Ammon's horn (tissue), 1 donor: ENCODE measurements at places on chromosomes 7 and 10.

DNA sequence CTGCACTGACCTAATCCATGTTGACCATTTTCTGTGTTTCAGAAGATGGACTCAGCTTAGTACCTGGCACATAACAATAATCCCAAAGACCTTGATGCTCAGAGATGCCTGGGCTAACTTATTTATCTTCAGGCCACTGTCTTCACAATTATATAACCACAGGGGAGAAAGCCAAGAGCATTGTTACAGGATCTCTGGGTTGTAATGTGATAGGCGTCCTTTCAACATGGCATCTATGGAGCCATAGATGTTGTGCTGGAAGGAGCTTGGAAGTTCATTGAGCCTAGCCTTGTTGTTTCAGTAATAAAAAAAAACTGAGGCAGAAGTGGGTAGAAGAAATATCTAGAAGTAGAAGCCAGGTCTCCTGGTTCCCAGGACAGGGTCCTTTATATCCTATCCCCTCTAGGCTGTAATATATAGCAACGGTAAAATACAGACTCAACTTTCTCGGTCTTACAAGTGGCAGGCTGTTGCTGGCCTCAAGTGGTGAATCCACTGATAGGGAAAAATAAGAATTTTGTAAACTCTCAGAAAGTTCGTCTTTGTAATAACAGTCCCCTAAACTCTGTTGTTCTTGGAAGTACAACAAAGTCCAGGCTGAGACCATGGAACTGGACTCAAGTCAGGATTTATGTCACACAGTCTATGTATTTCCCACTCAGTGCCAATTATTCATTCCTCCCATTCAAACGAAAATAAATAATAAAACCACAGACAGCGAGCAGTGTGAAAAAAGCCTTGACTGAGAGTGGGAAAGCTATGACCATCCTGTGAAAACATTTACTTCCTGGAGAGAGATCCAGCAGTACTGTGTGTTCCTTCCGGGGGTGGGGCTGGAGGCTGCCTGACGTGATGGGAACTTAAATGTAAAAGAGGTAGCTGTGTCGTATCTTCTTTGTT, 277.6 kb downstream of the REEP3 start:
- peak; percentile 8 for DNase-seq

DNA sequence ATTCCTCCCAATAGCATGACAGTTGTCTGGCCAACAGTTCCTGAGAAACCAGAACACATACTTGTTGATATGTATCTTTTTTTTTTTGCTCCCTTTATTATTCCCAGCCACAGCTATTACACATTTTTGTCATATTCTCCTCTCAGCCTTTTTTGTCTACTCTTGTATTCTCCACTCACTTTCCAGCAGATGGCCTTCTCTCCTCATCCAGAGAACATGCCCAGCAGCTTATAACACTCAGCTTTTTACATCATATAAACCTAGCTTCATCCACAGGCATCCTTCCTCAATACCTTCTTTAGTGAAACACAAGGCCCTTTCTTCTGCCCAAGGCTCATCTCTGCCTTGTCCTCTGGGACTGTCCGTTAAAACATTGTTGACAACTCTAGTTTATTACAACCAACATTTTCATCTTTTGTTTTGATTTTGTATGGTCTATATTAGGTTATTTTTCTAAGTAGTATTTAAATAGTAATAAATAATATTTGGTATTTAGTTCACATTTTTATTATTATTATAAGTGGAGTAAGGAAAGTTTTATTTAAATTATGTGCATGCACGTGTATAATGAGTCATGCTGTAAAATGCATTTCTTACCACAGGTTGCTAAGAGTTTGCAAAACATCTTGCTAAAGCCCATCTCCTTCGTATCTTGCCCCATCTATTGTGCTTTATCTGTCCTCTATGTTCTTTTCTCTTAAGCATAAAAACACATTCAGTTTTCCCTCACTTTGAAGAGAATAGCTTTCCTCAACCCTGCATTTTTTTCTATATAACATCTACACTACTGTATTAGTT, 101.5 kb downstream of the ORC5 start:
- DNase-seq = peak; percentile 13

DNA sequence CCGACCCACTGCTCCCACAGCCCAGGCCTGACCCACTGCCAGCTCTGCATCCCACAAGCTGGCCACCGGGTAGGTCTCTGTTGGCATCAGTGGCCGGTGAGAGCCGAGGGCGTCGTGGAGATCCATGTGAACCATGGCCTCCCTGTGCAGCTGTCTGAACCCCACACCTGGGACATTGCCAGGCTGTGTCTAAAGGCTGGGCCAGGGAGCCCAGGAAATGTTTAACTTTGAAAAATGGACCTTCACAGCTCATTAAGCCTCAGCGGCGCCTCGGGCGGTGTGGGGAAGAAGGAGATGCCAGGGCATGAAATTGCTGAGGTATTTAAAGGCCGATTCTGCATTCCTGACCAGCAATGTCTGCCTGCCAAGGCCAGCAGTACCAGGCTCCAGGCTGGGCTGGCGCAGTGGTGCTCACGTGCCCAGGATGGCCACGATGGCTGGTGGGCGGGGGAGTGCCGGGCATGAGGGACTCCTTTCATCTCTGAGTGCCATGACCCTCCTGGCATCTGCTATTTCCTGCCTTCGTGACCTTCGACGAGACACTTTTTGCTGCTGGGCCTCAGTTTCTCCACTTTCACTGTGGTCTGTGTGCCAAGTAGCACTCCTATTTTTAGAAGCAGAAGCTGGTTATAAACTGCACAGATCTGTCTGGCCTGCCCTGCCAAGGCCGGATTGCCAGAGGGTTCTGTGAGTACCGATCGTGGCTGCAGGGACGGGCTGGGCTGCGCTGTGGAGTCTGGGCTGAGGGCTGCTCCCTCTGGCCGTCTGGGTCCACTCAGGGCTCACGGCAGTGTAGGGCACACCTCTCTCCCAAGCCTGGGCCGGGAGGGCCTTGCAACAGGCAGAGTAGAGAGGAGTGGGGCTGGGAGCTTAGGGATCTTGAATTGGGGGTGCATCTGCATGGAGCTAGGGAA, 21.8 kb downstream of the ELFN1 start:
- peak; percentile 65 for DNase-seq

GRCh38 chr7:40717242-40717641, 582.4 kb downstream of the SUGCT start:
- no peak for DNase-seq

DNA sequence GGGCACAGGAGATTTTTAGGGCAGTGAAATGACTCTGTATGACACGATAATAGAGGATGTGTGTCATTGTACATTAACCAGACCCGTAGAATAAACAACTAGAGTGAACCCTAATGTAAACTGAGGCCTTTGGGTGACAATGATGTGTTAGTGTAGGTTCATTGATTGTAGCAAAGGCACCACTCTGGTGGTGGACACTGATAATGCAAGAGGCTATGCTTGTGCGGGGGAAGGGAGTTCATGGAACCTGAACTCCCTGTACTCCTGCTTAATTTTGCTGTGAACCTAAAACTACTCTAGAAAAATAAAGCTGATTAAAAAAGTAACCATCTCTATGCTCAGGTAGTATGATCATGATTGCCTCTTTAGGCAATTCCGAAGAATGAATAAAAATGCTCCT, 96.3 kb upstream of the VIPR2 start:
- DNase-seq = no peak

DNA sequence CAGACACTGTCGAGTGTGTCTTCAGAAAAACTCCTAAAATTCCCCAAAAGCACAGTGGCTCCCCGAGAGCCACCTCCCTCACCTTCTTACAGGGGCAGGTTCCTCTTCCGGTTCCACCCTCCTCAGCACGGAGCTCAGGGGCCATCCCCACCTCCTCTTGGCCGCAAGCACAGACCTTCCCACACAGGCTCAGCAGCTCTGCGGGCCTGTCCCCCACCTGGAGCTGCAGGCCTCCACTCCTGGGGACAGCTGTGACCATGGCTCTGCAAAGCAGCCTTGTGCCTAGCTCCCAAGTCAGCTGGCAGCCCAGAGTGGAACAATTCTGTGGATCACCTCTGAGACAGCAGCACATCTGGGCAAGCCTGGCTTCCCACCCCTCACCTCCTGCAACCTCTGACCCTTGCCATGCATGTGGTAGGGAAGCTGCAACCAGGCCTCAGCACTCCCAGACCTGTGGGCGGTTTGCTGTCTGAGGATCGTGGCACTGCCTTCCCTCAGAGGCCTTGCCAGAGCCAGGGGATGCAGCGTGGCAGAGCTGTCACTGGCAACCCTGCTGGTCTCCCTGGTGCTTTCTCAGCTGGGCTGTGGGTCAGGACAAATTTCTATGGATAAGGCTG, 79.7 kb downstream of the ALOX5 start:
- no peak for DNase-seq

GRCh38 chr7:30147223-30147622, 12.4 kb downstream of the MTURN start:
- DNase-seq = no peak

DNA sequence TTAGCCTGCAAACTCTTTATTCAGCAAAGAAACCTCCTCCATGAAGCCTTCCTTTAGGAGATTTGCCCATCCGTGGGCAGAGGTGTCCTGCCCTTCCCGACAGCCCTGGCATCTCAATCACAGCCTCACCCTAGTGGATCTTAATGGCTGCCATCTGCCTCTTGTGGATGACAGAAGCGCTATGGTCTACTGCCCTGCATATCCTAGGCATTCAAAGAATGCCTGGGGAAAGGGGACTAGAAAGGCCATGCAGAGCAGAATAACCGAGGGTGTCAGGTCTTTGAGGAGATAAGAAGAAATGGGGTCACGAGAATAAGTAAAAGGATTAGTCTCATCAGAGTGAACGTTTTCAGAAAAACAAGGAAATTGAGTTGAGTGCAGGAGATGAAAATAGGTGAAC, 57.7 kb upstream of the SPOCK2 start:
- DNase-seq = no peak

DNA sequence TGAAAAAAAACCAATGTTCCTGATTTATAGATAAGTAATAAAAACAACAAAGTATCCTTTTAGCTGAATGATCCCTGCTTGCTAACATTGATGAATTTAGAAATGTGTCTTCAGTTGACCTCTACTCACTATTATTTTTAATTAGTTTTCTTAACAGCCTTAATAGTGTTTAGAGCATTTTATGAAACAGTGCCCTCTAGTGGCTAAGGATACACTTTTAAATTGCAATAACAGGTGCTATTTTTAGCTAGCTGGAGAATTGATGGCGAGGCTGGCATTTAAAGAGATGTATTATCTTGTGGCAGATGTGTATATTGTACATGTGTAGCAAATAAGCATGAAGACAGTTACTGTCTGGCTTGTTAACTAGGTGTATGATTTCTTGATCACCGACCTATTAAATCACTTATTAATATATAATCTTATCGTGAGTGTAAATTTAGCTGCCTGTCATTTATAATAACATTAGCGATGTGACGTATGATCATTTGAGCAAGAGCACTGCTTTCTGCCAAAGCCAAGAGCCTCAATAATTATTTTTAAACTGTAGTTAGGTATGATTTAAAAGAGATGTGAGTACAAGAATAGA, 451.9 kb downstream of the DPP6 start:
- peak; percentile 73 for DNase-seq

GRCh38 chr10:47042780-47043750, 131.8 kb downstream of the PTPN20 start:
- DNase-seq = no peak

DNA sequence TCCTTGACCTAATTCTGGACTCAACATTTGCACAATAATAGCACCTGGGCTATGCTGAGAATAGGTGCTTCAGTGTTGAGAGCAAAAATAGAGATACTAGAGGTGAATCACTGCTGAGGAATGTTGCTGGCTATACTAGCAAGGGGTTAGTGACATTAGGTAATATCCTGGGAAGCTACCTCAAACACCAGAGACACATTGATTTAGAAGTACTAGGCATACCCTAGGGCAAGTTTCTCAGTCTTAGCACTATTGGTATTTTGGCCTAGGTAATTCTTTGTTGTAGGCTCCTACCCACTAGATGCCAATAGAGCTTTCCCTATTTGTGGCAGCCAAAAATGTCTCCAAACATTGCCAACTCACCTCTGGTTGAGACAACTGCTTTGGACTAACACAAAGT, 484.0 kb upstream of the MBL2 start:
- no peak for DNase-seq

DNA sequence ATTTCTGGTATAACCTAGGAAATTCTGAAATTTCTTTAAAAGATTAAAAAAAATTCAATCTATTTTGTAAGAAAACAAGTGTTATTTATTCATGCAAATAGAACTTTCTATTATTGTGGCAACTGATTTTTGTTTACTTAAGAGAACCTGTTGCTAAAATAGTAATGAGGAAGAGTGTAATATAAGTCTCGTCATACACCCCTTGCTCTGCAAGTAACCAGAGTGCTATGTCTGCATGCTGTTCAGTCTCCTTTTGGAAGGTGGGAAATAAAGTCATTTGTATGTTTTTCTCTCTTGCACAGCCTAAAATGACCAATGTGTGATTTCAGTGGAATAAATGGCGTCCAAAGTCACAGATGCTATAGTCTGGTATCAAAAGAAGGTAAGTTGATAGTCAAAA, 41.3 kb downstream of the PHTF2 start:
- no peak for DNase-seq

DNA sequence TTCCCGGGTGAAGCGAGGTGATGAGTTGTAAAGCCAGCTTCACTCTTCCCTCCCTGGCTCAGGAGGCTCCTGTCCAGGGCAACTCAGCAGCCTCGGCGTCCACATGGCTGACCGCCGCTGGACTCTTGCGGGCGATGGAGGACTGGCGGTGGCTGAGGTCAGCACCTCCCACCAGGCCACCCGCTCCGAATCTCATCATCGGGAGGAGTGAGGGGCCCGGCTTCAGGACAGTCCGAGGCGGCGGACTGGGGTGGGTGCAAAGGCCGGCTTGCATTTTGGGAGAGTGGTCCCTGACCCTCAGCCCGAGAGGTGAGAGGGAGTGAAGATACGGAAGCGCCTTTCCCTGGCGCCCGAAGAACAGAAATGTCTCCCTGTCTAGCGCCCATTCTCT, 759 bp downstream of the DNAJB12 start:
- DNase-seq = no peak

DNA sequence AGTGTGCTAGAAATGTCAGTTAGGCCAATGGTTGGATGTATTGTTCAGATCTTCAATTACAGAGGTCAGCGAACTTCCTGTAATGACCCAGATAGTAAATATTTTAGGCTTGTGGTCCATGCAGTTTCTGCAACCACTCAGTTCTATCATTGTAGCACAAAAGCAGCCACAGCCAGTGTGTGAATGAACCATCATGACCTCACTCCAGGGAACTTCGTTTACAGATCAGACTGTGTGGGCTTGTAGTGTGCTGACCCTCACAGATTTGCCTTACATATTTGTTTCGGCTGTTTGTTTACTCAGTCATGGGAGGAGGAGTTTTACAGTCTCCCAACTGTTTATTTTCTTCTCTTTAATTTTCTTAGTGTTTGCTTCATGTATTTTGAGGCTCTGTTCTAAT, 55.4 kb downstream of the LANCL2 start:
- DNase-seq = no peak

DNA sequence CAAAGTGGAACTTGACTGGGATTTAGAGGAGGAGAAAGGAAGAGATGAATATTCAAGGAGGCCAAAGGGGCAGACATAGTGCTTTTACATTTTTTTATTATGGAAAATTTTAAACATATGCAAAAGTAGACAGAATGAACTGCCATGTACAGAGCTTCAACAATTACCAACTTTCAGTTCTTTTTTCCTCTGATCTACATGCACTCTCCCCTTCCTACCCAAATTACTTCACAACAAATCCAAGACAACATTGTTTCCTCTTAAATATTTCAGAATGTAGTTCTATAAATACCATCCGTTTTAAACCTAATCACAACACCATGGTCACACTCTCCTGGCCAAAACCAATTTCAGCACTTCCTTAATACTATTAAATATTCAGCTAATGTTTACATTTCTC, 83.5 kb upstream of the FZD1 start:
- no peak for DNase-seq

GRCh38 chr7:47670729-47671128, 88.8 kb upstream of the TNS3 start:
- no peak for DNase-seq

- no peak for DNase-seq
These were observed 260.6 kb downstream of the CCSER2 start for GRCh38 chr10:84588971-84589370.
